Psoas muscle (tissue), 8 donors: ENCODE measurements at places on chromosomes 2 and 18.

GRCh38 chr2:119233326-119234020, 9.8 kb downstream of the STEAP3 start:
- peak overlapping the region; percentile 78 for H3K27ac ChIP-seq
- DNase-seq: peak; percentile 77
- no peaks in the 10 kb centered on the region for H3K36me3 ChIP-seq
- peak overlapping the region; percentile 7 for H3K4me3 ChIP-seq

- no peaks in the 10 kb centered on the region for H3K27me3 ChIP-seq
- DNase-seq: no peak
Observed at GRCh38 chr2:102971701-102972100, 209.9 kb downstream of the TMEM182 start.

GRCh38 chr18:73544617-73545016, 603.0 kb downstream of the FBXO15 start:
- DNase-seq: no peak
- H3K36me3 ChIP-seq: no peaks in the 10 kb centered on the region
- no peak overlapping the region for H3K4me3 ChIP-seq
- no peaks in the 10 kb centered on the region for H3K4me1 ChIP-seq
- no peak overlapping the region for H3K27ac ChIP-seq
- no peaks in the 10 kb centered on the region for H3K27me3 ChIP-seq

DNA sequence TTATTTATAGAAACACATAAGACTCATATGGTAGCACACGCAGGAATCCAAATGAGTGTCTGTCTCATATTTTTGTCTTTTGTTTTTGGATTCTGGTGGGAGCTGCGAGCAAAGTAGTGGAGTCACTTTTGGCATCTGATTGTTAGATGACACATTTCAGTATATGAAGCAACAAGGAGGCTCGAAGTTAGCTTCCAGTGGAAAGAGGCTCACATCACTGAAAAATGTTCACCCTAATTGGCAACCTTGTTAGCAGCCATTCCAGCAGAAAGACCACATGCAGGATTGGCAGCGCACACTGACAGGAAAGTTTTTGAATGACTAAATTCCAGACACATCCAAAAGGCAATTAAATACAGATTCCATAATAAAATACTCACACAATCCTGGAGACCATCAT, 87.4 kb downstream of the MYT1L start:
- no peak for DNase-seq
- no peak overlapping the region for H3K27ac ChIP-seq
- no peak overlapping the region for H3K4me3 ChIP-seq
- no peaks in the 10 kb centered on the region for H3K36me3 ChIP-seq
- H3K27me3 ChIP-seq: no peaks in the 10 kb centered on the region
- H3K4me1 ChIP-seq: no peaks in the 10 kb centered on the region
